ENCODE measurements at places on chromosomes 2 and 18. TPM values are rescaled to one million over a fixed set of nuclear protein-coding genes. Genes with fewer than 3 reads are reported as not detected.

The MAPK4 gene
- 2.9 TPM for total RNA-seq

The POTEI gene
- 0.24 TPM for total RNA-seq

The HK2 gene
- 86.7 TPM for total RNA-seq

DNA sequence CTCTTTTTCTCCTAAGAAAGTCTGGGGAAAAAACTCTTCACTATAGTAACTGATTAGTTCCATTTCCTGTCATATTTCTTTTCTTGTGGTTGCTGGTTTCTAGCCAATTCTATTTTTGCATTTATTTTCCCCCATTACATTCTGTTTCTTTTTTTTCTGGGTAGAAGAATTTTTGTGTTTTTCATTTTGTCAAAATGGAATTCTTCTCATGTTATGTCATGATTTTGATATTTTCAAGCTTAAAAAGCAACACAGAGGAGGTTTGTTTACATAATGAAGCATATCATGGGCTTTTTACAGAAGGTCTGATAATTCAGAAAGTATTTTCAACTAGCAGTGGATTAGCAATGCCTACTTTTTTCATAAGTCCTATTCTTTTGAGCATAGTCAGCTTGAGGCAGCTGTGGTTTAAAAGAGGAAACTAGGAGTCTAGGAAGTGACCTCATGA lies 102.0 kb downstream of the MAP2 start:
- H3K27me3 ChIP-seq: no peaks in the 10 kb centered on the region
- peak overlapping the region; percentile 72 for H3K27ac ChIP-seq
- no peaks in the 10 kb centered on the region for H3K36me3 ChIP-seq

- no peak overlapping the region for H3K27ac ChIP-seq
- peak overlapping the region; percentile 81 for H3K4me3 ChIP-seq
- peaks cover 4% of the 10 kb centered on the region for H3K27me3 ChIP-seq
- peaks cover 21% of the 10 kb centered on the region for H3K4me1 ChIP-seq
- DNase-seq: no peak
These were observed 1.5 kb downstream of the EFR3B start for GRCh38 chr2:25043241-25043867.

- H3K27ac ChIP-seq: peak within 1 kb of the TSS; percentile 87
- H3K27me3 ChIP-seq: no peaks in the 10 kb centered on the region
- H3K36me3 ChIP-seq: no peaks in the 10 kb centered on the region
- H3K4me3 ChIP-seq: peak within 1 kb of the TSS; percentile 58
These were observed at the start of gene HNMT for GRCh38 chr2:137964066-137964858. TSS of gene HNMT (plus strand) at chr2:137964473. CDS start at chr2:137964492, 19 bp downstream.

GRCh38 chr18:22865354-22866116 lies 67.6 kb upstream of the RBBP8 start:
- H3K4me3 ChIP-seq: peak overlapping the region; percentile 14
- no peak overlapping the region for H3K27ac ChIP-seq
- H3K27me3 ChIP-seq: no peaks in the 10 kb centered on the region
- no peak for DNase-seq

- H3K4me1 ChIP-seq: peaks cover 17% of the 10 kb centered on the region
- no peak for DNase-seq
- H3K36me3 ChIP-seq: peaks cover 16% of the 10 kb centered on the region
- no peak overlapping the region for H3K27ac ChIP-seq
- no peaks in the 10 kb centered on the region for H3K27me3 ChIP-seq
- peak overlapping the region; percentile 82 for H3K4me3 ChIP-seq
These were observed 1.4 kb downstream of the MCM6 start for GRCh38 chr2:135874777-135875365.

GRCh38 chr2:149686136-149687051 lies 98.8 kb upstream of the MMADHC start:
- DNase-seq: no peak
- H3K27me3 ChIP-seq: no peaks in the 10 kb centered on the region
- H3K4me1 ChIP-seq: no peaks in the 10 kb centered on the region
- no peak overlapping the region for H3K27ac ChIP-seq
- no peak overlapping the region for H3K4me3 ChIP-seq
